NCI-H226 (cell line): ENCODE measurements at places on chromosomes 2 and 18.

DNA sequence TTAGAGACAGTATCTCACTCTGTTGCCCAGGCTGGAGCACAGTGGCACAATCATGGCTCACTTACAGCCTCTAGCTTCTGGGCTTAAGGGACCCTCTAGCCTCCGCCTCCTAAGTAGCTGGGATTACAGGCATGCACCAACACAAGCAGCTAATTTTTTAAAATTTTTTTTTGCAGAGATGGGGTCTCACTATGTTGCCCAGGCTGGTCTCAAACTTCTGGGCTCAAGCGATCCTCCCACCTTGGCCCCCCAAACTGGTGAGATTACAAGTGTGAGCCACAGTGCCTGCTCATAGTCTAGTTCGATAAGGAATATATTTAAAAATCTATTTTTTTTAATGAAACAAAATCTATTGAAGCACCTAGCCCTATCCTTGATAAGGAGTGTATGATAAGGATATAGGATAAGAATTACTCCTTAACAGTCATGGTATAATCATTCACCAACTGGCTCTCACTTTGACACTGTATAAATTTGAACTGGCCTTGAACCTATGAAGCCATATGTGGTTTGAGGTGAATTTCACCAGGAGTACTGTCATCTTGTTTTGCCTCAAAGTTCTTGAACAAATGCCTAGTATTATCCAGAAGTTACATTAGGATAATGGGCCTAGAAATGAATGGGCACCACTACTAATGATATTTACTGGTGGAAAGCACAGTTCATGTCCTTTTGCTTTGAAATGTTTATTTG lies 71.1 kb downstream of the EXOC6B start:
- DNase-seq: peak; percentile 57

- no peak for DNase-seq
Observed at GRCh38 chr18:77173275-77174030, 40.9 kb upstream of the MBP start.

GRCh38 chr18:13910501-13910900 lies 4.8 kb downstream of the MC2R start:
- DNase-seq: no peak

DNA sequence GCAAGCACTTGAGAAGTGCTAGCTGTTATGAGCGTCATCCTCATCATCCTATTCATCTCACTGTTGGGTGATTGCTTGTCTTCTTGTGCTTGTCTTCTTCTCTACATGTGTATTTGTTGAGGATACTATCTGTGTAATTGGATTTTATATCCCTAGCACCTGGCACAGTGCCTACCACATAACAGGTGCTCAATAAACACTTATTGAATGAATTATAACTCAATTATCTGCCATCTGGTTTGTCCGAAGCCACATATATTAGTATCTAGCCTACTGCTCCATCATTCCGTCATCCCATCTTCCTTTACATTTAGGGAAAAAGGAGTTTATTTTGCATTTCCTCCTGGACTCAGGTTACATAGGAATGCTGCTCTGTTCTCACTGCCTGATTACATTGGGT lies 330.4 kb upstream of the ETAA1 start:
- no peak for DNase-seq

- DNase-seq: no peak
Observed at GRCh38 chr2:72545790-72546189, 280.0 kb downstream of the EXOC6B start.

GRCh38 chr2:72982219-72982618 lies 64.9 kb downstream of the EMX1 start:
- no peak for DNase-seq

GRCh38 chr2:62774555-62775366 lies 69.2 kb downstream of the EHBP1 start:
- peak; percentile 33 for DNase-seq
